ENCODE measurements at places on chromosomes 3 and 15.

DNA sequence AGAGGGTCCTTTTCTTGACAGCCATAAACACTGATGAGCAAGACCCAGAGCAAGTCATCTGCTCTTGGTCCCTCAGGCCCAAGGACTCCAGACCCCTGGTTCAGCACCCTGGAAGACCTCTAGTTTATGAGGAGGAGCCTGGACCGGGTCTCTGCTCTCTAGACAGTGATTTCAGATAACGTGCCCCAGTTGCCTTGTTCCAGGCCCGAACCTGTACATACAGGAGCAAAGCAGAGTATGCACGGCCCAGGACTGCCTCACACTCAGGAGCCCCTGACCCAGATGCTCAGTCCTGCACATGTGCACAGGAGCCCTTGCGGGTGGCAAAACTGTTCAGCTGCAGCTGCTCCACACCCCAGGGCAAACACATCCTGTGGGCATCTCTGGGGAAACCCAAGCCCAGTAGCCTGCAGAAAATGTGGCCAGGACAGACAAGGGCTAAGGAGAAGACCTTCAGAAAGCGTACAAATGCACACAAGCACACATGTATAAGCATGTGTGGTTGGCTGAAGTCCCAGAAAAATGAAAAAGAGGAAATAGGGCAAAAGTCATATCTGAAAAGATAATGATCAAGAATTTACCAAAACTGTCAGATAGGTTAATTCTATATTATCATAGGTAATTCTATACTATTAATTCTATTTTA, 59.9 kb upstream of the CORO2B start:
- no peak for DNase-seq

DNA sequence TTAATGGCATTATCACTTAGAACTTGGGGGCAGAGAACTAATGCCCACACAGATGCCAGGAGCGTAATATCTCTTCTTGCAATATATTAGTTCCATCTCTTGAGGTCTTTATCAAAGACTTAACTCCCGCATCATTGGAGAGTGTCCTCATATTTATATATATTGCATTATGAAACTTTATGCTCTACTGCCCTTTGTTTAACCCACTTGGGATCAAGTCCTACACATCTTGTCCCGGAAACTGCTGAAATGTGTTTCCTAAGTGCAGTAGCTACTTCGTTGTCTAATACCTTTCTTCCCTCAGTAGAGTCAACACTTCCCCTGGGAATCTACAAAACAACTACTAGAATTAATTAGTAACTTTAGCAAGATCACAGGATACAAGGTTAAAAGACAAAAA, 1029.2 kb downstream of the OTOL1 start:
- no peak for DNase-seq

- DNase-seq, result no peak
Measured at GRCh38 chr15:66841953-66842681, 140.1 kb downstream of the SMAD6 start.

DNA sequence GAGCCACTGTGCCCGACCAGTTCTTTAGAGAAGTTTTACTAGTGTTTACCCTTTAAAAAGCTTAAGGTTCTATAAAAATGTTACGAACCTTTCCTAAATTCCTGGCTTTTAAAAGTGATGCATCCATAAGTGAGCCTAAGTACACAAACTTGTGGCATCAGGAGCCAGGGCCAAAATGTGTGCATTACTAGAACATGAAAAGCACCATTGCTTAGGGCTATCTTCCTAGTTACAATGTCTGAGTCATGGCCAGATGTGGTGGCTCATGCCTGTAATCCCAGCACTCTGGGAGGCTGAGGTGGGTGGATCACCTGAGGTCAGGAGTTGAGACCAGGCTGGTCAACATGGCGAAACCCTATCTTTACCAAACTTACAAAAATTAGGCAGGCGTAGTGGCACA, 39.9 kb downstream of the LEO1 start:
- no peak for DNase-seq

GRCh38 chr3:60186359-60186758, 1064.9 kb downstream of the FHIT start:
- no peak for DNase-seq

GRCh38 chr3:108145578-108145977, 54.7 kb upstream of the CD47 start:
- no peak for DNase-seq

DNA sequence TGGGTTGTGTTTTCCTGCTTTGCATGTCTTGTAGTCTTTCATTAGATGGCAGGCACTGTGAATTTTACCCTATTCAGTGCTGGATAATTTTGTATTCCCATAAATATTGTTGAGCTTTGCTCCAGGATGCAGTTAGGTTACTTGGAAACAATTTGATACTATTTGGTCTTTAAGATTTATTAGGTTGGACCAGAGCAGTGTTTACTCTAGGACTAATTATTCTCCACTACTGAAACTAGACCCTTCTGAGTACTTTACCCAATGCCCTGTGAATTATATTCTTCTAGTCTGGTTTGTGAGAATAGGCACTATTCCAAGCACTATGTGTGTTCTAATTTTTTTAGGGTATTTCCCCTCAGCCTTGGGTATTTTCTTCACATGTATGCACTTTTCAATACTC, 37.8 kb upstream of the TASOR start:
- no peak for DNase-seq

DNA sequence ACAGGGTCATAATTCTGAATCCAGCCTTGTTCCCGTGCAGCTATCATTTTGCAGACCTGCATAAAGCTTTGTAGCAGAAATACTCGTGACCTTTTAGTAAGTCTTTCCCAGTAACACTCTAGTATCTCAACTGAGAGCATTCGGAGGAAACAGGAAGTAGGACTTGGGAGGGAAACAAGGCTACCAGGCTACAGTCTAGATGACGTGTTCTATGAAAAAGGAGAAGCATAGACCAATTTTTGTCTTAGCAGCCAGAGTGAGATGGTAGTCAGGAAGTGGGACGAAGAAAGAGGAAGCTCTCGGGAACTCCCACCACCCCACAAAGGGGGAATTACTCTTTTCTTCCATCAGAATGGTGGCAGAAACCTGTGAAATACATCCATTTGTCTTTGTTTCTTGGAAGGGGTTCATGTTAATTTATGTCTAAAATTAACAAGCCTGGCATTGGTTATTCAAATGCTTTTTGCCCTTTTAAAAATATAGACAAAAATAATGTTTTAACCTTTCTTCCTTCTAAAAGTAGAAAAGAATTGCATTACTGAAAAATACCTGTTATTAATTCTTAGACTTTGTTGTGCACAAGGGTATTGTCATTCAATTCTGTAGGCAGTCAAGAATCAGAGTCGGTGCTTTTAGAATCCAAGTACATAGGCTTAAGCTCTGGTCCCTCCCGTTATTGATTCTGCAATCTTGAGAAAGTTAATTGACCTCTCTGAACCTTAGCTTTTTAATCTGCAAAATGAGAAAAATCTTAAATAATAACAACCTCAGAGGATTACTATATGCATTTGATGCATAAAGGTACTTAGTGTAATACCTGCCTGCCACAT, 1.6 kb upstream of the SUCNR1 start:
- no peak for DNase-seq

DNA sequence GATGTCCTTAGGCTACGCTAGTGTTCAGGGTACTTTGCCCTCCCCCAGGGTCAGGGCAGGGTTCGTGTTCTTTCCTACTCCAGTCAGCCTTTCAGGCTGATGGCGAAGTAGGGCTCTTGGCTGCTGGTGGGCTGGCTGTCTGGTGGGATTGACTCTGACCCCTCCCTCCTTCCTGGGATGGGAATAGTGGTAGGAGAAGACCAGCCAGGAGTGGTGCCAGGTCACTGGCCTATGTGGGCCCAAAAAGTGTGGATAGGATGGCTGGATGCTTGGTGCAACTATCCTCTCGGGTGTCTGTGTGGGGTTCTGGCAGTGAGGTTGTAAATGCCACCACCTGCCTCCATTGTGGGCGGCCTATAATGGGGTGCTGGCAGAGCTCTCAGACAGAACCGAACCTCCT, 20.4 kb upstream of the EXOG start:
- no peak for DNase-seq

DNA sequence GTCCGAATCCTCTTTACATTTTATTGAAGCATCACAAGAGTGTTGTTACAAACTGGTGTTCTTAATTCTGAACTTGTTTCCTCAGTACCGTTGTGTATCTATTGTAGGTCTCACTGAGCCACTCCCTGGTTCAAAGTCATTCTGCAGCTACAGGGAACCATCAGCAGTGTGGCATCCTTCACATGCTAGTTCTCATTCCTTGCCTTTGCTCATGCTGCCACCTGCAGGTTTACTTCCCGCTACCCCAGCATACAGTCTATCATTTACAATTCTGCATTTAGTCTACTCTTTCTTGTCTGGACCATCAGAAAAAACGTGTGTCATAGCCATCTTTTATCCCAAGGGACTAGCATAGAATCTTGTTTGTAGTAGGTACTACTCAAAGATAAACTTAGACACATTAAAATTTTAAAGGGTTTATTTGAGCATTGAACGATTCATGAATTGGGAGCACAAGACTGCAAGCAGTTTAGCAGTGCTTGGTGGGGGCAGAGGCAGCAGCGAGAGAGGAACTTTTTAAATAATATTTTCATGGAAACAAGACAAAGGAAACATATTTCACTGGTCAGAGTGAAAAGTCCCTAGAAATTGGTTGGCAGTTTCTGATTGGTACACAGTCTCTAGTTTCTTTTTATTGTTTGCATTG, 402.1 kb downstream of the CADM2 start:
- no peak for DNase-seq

GRCh38 chr3:100470951-100471350, 21.5 kb upstream of the TMEM45A start:
- DNase-seq, result no peak

GRCh38 chr3:157317895-157318294, 118.8 kb upstream of the PTX3 start:
- DNase-seq, result no peak

- DNase-seq, result no peak
Measured at GRCh38 chr3:99500485-99500884, 137.9 kb upstream of the COL8A1 start.

DNA sequence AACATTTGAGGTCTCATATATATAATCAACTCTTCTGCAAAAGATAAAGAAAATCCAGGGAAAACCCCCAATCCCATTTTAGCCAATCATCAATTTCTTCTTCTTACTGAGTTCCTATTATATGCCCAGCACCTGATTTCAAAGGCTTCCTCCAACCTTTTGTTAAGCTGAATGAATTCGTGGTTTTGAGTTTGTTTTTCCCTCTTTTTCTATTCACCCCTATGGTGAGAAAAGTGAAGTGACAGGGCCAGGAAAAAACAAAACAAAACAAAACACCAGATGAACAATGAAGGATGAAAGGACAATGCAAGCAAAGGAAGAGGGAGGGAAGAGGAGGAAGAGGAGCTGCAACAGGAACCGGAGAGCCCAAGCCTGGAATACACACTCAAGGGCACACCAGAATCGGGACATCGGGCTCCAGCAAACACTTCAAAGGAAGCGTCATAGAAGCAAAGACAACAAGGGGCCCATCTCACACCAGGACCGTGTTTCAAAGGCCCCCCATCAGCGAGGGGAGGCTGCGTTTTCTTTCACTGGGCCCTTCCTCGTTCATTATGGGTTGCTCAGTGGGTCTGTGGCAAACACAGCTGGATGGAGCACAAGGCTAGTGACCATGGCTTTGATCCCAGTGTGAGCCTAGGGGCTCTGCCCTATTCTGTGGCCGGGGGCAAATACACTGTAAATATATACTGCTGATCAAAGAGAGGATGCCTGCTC, 50.2 kb downstream of the VGLL4 start:
- DNase-seq, result no peak

DNA sequence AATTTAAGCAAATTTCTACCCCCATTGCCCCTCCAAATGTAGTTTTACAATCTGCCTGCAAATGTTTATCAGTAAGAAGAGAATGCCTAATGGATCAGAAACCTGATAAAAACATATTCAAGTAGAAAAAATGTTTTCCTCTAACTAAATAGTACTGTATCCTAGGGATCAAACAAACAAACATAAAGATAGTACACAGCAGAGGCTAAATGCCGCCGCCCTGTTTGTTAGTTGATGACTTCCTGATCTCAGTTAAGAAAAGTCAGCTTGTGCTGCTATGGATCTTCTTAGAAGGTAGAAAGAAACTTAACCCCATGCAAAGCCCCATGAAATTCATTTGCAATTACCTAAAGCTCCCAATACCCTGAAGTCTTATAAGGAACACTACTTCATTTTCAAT, 387.3 kb upstream of the THBS1 start:
- no peak for DNase-seq

- DNase-seq, result no peak
Measured at GRCh38 chr3:115402651-115403050, 220.7 kb upstream of the GAP43 start.
